ENCODE measurements at places on chromosomes 6 and 20.

GRCh38 chr6:19827247-19827646 lies 9.9 kb upstream of the ID4 start:
- no peak for DNase-seq

GRCh38 chr6:35634316-35634715 lies 54.4 kb downstream of the FKBP5 start:
- DNase-seq, result no peak

DNA sequence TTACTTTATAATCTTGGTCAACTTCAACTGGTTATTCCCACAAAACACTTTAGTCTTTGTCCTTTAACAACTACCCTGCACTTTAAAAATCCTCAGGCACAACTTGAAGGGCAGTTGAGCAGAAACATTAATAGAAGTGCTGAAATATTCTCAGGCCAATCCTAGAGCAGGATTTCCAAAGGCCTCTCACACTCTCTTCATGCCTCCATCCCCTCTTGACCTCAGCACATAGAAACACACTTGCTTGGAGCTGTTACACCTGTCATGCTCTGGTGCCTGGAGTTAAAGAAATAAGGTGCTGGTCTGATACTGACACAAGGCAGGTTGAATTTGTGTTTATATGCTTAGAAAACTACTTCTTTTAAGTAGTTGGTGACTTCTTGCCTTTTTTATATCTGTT lies 618.8 kb upstream of the POU3F2 start:
- no peak for DNase-seq

GRCh38 chr6:279341-280029 lies 12.8 kb upstream of the DUSP22 start:
- no peak for DNase-seq

- DNase-seq, result no peak
Observed at GRCh38 chr20:32917191-32917950, 58.6 kb downstream of the EFCAB8 start.

DNA sequence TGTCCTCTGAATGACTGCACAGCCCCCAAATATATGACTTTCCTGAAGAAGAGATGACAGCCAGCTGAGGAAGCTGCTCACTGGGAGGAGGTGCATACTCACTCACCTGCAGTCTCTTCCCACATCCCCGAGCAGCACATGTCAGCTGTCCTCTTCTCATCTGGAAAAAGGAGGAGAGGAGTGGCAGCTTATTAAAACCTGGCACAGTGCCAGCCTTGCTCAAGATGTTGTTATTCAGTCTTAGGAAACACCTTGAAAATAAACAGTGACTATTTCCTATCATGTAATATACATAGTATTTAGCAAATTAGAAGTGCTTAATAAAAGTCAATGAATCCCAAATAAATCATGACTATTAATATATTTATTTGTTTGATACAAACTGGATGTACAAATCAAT lies 232.9 kb downstream of the EPM2A start:
- DNase-seq, result no peak

DNA sequence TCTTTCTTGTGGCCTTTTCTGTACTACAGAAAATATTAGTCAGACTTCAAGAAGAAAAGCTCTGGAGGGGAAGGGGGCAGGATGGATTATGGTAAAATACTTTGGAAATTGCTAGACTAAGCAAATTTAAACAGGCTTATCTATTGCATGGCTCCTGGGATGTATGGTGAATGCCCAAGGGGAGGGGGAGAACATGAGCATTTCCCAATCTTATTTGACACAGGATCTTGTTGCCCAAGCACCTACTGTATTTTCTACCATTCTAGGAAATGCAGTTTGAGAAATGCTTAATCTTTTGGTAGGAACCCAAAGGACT lies 86.1 kb upstream of the LAMP5 start:
- no peak for DNase-seq

DNA sequence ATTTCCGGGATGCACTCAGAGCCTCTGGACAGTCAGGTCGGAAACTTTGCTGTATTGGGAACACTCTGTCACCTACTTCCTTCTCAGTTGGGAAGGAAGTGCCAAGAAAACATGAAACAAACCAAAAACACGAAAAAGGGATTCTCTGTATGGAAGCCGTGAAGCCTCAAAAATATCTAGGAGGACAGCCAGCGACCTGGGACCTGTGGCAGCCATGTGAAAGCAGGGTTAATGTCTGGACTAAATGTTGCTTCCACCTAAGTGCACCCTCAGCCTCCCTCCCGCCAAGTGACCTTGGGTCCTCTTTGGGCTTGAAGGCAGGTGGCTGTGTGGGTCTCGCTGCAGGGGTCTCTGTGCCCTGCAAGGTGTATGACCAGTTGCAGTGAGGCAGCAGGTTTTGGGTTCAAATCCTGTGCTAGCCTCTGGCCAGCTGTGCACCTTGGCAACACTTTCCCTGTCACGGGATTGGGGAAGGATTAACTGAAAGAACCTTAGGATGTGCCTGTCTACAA lies 851 bp downstream of the MAVS start:
- no peak for DNase-seq

DNA sequence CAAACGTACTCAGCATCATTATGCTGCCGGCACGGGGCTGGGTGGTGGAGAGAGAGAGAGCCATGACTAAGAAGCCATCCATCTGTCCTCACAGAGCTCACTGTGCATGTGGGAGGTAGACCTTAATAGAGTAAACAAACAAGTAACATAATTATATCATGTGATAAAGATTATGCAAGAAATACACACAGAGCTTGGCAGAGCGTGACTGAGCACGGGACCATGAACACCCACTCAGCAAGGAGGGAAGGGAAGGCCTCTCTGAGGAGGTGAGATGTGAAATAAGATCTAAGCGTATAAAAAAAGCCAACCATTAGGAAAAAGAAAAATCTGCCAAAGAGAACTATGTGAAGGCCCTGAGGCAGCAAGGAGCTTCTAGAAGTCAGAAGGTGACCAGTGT lies 207.5 kb downstream of the PTPRT start:
- DNase-seq, result no peak

- no peak for DNase-seq
Observed at GRCh38 chr6:140388192-140388802, 1013.8 kb upstream of the CITED2 start.

DNA sequence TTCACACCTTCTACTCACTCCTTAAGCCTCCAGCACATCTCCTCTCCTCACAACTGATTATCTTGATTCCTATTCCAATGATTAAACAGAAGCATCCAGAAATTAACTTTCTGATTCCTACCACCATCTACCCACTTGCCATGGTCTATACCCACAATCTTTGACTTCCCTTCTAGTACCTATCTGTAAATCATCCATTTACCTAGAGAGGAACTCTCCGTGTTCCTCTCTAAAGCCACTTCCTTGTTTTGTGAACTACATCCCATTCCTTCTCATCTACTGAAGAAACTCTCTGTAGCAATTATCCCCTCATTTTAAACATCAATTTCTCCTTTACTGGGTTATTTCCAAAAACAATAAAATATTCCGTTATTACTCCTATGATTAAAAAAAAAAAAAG lies 167.3 kb downstream of the ARHGAP18 start:
- no peak for DNase-seq

GRCh38 chr6:117506907-117507306 lies 24.4 kb downstream of the DCBLD1 start:
- no peak for DNase-seq

DNA sequence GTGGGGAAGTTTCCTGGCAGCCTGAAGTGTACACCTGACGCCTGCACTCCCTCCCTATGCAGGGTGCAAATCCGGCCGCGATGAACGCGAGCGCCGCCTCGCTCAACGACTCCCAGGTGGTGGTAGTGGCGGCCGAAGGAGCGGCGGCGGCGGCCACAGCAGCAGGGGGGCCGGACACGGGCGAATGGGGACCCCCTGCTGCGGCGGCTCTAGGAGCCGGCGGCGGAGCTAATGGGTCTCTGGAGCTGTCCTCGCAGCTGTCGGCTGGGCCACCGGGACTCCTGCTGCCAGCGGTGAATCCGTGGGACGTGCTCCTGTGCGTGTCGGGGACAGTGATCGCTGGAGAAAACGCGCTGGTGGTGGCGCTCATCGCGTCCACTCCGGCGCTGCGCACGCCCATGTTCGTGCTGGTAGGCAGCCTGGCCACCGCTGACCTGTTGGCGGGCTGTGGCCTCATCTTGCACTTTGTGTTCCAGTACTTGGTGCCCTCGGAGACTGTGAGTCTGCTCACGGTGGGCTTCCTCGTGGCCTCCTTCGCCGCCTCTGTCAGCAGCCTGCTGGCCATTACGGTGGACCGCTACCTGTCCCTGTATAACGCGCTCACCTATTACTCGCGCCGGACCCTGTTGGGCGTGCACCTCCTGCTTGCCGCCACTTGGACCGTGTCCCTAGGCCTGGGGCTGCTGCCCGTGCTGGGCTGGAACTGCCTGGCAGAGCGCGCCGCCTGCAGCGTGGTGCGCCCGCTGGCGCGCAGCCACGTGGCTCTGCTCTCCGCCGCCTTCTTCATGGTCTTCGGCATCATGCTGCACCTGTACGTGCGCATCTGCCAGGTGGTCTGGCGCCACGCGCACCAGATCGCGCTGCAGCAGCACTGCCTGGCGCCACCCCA lies 1.2 kb downstream of the GPR6 start:
- no peak for DNase-seq

DNA sequence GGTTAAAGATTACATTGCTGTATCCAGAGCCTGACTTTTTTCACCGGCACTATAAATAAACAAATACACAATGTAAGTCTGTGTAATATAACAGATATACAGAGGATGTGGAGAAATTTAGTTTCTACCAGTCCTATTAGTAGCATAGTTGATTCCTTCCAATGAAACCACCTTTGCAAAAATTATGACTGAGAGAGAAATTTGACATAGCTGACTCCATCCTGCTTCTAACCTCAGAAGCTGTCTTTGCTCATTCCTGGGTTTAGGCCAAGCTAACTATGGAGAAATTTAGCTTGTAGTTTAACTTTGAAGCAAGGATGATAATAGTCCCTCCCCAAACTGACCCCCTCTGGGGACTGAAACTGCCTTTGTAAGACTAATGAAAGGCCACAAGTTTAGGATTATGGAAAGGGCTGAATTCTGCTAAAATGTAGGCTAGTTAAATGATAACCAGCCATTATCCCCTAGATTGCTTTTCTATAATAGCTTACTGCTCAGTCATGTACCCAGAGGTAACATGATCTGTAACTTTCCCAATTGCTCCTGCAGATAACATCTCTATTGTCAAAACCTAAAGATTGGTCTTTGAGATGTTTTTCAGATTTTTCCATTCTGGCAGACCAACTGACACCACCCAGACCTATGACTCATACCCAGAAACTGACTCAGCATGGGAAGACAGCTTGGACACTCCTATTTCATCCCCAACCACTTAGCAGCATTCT lies 172.8 kb upstream of the ARG1 start:
- no peak for DNase-seq

DNA sequence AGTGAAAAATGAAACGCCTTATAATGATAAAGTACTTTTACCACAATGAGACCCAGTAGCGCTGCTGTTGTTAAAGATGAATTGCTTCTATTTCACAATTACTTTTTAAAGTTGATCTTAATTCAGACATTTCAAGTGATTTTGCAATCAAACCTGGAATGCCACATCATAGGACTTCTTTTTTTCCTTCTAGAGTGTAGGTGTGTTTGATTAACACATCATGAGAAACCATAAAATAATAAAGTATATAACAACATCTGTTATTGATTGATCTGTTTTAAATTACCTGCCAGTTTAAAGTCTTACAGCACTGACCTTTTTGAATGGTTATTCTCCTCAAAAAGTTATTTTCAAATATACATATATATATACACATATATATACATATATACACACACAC lies 38.6 kb downstream of the HEBP2 start:
- DNase-seq, result no peak

GRCh38 chr20:13772529-13772928 lies 12.2 kb downstream of the ESF1 start:
- no peak for DNase-seq

GRCh38 chr6:4661391-4661790 lies 114.8 kb upstream of the CDYL start:
- no peak for DNase-seq

- no peak for DNase-seq
Observed at GRCh38 chr6:77038807-77039206, 424.5 kb downstream of the HTR1B start.

- DNase-seq, result no peak
Observed at GRCh38 chr6:139500977-139501376, 126.5 kb upstream of the CITED2 start.

GRCh38 chr20:9025011-9025410 lies 43.9 kb upstream of the PLCB4 start:
- DNase-seq, result no peak

DNA sequence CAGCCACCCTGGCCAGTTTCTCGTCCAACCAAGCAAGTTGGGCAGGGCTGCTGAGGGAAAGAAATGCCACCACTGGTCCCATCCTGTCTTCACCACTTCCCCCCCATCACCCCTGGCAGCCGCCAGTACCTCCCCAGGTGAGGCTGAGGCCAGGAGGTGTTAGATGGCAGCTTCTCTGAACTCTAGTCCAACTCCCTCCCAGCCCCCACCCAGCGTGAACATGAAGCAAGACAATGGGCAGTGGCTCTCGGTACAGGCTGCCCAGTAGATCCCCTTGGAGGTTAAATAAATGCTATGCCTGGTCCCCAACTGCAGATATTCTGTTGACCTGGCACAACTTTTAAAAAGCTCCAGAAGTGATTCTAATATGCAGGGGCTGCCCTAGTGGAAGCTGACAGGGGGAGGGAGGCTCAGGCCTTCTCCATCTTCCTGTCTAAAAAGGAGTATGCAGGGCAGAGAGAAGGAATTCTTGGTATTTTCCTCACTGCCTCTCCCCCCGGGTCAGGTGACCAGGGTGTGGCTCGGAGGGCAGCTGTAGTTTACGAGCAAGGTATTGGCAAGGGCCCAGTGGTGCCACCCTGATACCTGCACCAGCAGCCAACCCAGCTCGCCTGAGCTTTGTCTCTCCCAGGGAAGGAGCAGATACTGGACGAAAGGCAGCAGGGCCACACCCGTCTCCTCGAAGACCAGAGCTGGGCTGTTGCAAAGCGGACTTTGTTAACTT lies 25.7 kb downstream of the KCNK5 start:
- no peak for DNase-seq

DNA sequence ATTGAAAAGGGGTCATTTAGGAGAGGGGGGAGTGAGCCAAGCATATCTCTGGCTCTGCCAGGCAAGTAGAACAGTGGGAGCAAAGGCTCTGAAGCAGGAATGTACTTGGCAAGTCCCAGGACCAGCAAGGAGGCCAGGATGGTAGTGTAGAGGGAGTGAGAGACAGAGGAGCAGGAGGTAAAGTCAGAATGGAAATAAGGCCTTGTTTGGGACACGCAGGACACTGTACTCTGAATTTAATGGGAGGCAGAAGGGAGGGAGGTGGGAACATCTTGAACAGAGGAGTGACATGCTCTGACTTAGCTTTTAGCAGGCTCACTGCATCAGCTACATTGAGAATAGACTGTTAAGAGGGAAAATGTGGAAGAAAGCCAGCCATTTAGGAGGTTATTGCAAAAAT lies 37.0 kb upstream of the ENPP1 start:
- DNase-seq, result no peak

DNA sequence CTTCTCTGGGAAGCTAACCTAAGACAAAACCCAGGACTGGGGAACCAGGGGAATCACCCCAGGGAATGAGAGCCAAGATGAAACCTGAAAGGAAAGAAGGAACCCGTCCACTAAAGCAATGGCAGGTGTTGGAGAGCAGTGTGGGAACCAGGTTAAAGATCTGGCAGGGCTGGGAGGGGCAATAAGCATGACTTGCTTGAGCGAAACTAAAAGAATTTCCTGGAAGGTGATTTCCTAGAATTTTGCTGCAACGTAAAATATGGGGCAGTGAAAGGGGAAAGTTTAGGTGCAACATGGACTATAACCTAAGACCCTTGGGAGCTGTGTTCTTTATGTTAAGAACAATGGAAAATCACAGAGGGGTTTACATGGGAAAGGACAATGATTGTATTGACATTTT lies 126.2 kb upstream of the SSTR4 start:
- DNase-seq, result no peak
